ENCODE measurements at places on chromosomes 5 and 9.

GRCh38 chr9:134487066-134487710 lies 154.4 kb upstream of the COL5A1 start:
- DNase-seq = no peak

DNA sequence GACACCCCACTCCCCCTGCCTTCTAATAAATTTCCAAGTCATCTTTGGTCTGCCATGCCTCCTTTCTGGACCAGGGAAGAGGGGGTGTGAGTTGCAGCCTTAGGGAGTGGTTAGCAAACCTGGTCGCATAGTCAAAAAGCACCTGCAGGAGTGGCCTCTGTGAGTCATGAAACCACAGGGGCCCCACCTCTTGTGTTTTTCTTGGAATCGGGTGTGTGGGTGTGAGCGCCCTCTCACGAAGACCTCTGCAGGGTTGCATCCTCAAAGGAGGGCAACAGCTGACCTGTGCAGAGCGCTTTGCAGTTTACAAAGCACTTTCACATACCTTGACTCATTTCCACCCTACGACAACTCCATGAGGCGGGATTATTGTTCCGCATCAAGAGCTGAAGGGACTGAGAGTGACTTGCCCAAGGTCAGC lies 36.8 kb upstream of the TEX48 start:
- DNase-seq = peak; percentile 67

DNA sequence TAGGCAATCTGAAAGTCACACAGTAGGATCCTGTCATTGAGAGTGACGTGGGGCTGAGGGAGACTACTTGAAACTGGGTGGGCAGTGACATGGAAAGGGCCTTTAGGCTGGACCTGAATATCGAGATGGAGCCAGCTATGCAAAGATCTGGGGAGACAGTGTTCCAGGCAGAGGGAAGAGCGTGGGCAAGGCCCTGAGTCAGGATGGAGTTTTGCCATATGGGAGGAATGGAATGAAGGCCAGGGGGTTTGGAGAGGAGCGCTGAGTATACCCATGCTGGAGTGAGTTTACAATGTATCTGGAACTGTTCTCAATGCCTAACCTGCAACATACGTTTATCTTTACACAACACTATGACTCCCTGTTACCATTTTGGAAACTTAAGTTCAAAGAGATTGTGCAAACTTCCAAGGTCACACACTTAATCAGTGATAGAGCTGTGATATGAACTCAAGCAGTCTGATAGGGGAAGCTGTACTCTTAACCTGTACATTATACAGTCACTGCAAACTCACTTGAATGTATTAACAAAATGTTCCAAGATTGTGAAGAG lies 33.5 kb downstream of the INSYN2B start:
- DNase-seq = no peak

DNA sequence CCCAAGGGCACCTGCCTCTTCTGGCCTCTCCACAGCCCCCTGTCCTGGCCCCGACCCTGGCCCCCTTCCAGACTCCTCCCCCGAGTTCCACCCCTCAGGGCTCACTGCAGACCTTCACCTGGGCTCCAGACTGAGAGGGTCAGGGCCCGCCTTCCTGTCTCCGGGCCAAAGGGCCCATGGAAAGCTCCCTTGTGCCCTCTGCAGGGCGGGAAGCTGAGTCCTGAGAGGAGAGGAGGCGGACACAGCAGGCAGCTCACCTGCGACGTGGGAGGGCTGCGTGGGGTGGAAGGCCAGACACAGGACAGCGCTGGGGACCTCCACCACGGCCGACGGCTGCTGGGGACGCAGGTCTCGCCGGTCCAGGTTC lies 20.6 kb downstream of the DYNC2I2 start:
- no peak for DNase-seq

GRCh38 chr5:61604076-61605025 lies 272.3 kb downstream of the ZSWIM6 start:
- no peak for DNase-seq

DNA sequence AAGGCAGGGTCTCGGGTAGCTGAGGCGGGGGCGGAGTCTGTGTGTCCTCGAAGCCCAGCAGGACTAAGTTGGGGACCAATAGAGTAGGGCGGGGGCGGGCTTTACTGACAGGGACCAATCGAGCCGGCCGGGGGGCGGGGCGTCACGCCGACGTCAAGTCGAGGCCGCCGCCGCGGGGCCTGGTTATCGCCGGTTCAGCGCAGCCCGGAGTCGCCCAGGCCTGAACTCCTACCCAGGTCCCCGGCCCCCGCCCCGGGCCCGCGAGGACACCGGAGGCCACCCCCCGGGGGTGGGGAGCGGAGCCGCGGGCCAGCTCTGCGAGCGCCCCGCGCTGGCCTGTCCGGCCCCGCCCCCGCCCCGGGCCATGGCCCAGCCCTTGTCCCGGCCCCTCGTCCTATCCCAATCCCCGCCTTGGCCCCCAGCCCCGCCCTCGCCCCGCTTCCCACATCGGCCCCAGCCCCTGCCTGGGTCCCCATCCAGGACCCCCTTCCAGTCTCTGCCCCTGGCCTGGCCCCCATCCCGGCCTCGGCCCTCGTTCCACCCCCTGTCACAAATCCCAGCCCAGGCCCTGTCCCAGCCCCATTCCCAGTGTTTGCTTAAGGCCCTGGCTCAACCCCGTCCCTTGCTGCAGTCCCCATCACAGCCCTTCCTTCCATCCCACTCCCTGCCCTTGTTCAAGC lies at the start of gene TMEM8B:
Gene TMEM8B (plus strand): TSS at position 145 of the 680 bp plus-strand sequence. CDS start 220 bp downstream, at position 365.
- peak; percentile 93 for DNase-seq

GRCh38 chr5:167999182-167999581 lies 292.3 kb upstream of the WWC1 start:
- no peak for DNase-seq

DNA sequence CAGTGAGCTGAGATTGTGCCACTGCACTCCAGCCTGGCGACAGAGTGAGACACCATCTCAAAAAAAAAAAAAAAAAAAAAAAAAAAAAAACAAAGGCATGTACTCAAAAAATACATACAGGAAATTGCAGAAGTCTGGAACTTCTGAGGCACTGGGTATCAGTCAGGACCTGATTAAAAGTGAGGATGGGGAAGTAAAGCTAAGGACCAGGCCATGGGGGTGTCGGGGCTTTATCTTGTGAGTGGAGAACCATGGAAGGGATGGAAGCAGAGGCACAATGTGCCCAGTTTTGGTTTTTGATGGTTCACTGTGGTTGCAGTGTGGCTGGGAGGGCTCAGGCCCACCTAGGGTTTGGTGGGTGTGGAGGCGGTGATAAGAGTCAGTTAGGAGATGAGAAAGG lies 212.7 kb upstream of the PIK3R1 start:
- DNase-seq = no peak

DNA sequence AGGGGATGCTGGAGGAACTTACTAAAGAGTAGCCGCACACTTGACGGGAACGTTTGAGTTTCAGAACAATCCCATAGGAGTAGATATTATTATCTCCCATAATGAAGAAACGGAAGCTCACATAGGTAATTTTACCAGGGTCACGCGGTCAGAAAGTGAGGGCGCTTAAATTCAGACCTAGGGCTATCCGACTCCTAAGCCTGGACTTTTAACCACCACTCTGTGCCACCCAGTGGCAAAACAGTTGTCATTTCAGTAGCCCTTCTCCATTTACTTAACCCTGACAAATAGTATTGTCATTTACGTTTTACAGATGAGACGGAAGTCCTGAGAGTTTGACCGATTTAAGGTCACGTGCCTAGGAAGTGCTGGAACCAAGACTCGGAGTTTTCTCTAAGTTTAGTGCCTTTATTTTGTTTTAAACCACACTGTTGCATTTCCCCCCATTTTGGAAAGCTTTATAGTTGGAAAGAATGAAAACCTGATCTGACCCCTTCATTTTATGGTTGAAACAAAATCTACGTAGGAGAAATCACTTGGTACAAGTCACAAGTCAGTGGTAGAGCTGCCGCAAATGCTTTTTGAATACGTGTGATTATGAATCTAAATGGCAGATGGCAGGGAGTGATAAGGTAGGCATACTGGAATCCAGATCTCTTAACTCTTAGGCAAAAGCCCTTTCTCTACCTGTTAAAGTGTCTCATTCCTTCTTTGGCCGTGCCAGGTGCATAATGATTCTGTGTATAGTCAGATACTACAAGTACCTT lies 650 bp downstream of the MRRF start:
- no peak for DNase-seq

GRCh38 chr5:141040093-141040770 lies 10.9 kb upstream of the PCDHB1 start:
- no peak for DNase-seq

- peak; percentile 43 for DNase-seq
These were observed 30.0 kb upstream of the TTLL11 start for GRCh38 chr9:122122903-122123632.

DNA sequence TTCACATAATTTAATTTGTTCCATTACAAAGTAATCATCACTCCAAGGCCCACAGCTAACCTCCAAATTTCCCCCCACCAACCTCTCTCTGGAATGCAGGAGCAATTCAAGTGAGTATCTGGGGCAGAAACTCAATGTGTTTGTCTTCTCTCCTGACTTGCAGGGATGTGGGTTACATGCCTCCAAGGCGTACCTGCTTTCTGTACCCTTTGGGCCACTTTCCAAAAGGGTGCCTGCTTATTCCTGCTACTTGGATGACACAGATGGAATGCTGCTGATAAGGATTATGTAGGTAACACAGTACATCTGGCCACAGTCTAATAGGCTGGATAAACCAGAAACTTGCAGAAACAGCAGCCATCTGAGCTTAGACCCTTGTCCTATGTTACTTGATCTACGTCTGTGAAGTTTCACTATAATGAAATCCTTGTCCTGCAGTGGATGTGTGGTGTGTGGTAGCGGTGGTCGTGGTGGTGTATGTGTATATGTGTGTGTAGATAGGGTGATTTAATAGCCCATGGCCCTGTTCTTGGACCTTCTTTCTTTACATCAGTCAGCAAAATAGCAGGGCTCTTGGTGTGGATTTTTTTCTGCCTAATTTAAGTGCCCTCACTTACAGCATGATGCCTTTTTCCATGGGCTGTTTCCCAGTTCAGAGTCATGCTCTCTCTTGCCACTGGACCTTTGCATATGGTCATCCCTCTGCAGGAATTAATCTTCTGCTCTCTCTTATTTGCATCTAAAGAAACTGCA lies 175.9 kb downstream of the ZDHHC21 start:
- DNase-seq = no peak

GRCh38 chr5:16179936-16180788 lies 571 bp upstream of the MARCHF11 start:
- DNase-seq = no peak

DNA sequence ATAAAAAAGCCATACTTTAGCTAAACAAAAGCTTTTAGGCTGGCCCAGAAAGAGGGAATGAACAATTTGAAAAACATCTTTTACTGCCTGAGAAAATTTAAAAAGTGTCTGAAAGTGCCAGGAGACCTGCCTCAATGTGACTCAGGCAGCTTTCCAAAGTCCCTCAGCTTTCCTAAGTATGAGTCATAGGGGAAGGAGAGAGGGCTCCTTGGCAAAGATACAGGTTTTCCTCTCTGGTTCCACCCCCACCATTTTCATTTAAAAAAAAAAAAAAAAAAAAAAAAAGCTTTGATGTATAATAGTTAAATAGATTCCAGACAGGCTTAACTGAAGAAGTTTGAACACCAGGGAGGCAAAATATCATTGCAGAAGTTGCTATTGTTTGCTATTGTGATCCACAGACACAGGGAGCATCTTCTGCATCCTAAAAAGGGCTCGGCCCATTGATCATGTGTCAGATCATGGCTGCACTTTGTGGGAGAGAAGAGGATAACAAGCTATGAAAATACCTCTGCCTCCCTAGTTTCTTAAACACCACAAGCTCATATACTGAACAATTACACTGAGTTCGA lies 71.5 kb downstream of the MRPS27 start:
- DNase-seq = no peak

DNA sequence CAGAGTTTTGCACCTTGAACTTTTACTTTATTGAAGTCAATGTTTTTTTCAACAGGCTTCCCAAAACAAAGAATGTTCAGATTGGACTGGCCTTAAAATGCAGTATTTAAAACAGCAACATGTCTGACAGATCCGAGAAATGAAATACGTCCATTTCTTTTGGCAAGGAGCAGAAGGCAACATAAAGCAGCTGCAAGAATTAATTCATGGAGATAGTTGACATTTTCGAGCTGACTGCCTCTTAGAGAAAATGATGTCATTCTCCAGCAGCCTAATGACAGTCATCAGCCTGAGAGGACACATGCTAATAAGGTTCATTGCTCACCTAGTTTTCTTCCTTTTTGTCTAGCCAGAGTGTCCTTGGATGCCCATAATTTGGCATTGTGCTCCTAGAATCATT lies 232.2 kb upstream of the SEMA6A start:
- DNase-seq = no peak

DNA sequence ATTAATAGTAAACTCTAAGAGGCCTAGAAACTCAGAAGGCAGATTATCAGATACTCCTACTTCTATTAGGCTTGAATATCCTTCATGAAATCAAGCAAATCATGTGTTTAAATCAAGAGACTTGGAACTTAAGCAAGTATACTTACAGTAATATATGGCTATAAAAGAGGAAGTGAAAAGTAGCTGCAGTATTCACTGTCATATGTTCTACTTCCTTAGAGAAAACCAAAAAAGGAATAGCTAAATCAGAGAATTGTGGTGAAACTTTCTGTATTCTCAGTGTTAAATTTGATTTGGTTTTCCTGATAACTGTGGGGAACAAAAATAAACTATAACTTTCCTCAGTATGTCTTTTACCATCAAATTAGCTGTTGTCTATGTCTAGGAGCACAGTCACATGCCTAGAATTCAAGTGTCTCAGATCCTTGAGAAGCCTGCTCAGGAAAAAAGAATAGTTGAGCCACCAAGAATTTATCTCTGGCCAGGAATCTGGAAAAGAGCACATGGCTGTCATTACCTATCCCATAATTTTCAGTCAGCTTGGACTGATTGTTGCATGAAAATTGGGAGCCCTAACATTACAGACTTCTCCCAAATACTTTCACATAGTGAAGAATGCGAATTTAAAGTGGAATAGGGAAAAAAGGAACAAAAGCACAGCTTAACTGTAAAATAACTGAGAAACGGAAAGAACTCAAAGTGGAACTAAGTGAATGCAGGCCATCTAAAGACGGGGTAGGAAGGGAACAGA lies 1.7 kb downstream of the FKBP15 start:
- no peak for DNase-seq

DNA sequence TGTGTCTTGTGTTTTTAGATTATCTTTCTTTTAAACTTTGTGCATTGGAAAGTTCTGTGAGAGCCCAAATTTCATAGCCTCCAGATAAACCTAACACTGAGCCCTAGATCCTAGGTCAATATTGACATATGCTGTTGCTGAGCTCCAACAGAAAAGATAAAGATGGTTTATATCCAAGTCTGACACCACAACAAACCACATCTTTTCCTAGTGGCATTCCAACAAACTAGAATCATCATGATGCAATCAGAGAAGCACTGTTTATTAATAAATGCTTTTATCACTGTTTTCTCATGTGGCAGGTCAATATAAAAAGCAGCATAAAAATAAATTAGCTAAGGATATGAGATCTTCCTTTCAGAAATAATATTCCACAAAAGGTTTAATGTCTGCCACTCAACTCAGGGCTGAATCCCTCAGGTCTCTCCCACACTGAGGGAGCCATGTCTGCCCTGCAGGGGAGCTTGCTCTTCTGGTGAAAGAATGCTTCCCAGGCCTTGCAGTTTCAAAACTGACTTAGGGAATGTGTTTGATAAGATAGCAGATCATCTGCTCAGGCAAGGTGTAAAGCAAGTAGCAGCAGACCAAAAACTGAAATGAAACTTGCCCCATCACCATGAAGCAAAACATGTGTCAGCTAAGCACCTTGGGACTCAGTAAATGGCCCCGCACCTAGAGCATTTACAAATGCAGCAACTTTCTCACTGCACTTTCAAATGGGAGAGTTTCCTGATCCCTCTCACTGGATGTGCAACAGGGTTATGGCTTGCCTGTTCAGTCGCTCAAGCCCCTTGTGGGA lies 493.0 kb downstream of the AGTPBP1 start:
- DNase-seq = no peak

- no peak for DNase-seq
These were observed 3.1 kb upstream of the HK3 start for GRCh38 chr5:176902102-176902814.

GRCh38 chr9:134284273-134284672 lies 42.0 kb upstream of the RXRA start:
- no peak for DNase-seq
